ENCODE measurements at places on chromosomes 12 and 14. TPM values are rescaled to one million over a fixed set of nuclear protein-coding genes. Genes with fewer than 3 reads are reported as not detected.
A peak's percentile ranks its signal among the peaks of the same experiment; 100 is the strongest.

GRCh38 chr14:52422650-52423356 is 108.7 kb downstream of the PTGER2 start:
- H3K36me3 ChIP-seq = no peaks in the 10 kb centered on the region
- no peak for DNase-seq
- H3K4me1 ChIP-seq = no peaks in the 10 kb centered on the region
- no peaks in the 10 kb centered on the region for H3K27me3 ChIP-seq
- no peak overlapping the region for H3K4me3 ChIP-seq

GRCh38 chr12:57771236-57771872 is 551 bp downstream of the METTL1 start:
- no peaks in the 10 kb centered on the region for H3K36me3 ChIP-seq
- H3K27me3 ChIP-seq = no peaks in the 10 kb centered on the region
- peaks cover 24% of the 10 kb centered on the region for H3K4me1 ChIP-seq
- peak overlapping the region; percentile 82 for H3K27ac ChIP-seq
- peak overlapping the region; percentile 51 for H3K4me3 ChIP-seq

GRCh38 chr12:106956048-106956578 is 406 bp downstream of the TMEM263 start:
- H3K36me3 ChIP-seq = no peaks in the 10 kb centered on the region
- no peaks in the 10 kb centered on the region for H3K27me3 ChIP-seq
- peak overlapping the region; percentile 97 for H3K27ac ChIP-seq
- H3K4me3 ChIP-seq = peak overlapping the region; percentile 92
- H3K4me1 ChIP-seq = peaks cover 18% of the 10 kb centered on the region

DNA sequence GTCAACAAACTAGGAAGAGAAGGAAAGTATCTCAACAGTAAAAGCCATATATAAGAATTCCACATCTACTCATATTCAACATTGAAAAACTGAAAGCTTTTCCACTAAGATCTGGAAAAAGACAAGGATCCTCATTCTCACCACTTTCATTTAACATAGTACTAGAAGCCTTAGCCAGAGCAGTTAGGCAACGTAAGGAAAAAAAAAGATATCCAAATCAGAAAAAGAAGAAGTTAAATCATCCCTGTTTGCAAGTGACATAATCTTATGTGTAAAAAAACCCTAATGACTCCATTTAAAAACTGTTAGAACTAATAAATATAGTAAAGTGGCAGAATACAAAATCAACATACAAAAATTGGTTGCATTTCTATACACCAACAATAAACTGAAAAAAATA is 426.2 kb downstream of the BCAT1 start:
- H3K36me3 ChIP-seq = no peaks in the 10 kb centered on the region
- DNase-seq = no peak
- H3K4me3 ChIP-seq = no peak overlapping the region
- H3K27ac ChIP-seq = no peak overlapping the region

GRCh38 chr12:124583854-124584253 is 16.4 kb upstream of the NCOR2 start:
- DNase-seq = no peak
- peaks cover 25% of the 10 kb centered on the region for H3K4me1 ChIP-seq
- H3K4me3 ChIP-seq = no peak overlapping the region
- H3K27ac ChIP-seq = no peak overlapping the region
- H3K27me3 ChIP-seq = no peaks in the 10 kb centered on the region
- H3K36me3 ChIP-seq = no peaks in the 10 kb centered on the region

DNA sequence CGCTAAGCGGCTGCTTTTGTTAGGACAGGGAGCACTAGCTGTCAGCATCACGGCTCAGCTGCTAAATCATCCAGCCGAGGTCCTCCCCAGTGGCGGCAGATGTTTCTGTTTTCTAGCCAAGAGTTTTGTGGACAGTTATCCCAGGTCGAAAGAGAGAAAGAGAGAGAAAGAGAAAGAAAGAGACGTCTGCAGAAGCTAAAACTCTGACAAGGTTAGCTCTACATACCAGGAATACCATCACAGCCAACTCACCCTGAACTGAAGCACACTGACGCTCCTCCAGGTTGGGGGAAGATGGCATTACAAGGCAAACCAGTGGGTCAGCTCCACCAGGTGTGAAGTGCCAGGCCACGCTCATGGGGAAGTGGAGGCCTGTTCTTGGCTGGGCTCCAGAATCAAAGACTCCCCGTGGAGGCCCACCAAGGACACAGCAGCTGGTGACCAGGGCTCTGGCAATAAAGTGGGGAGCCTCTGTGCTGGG is 64.9 kb upstream of the DICER1 start:
- peak; percentile 35 for DNase-seq
- peaks cover 56% of the 10 kb centered on the region for H3K4me1 ChIP-seq
- no peak overlapping the region for H3K4me3 ChIP-seq
- H3K36me3 ChIP-seq = no peaks in the 10 kb centered on the region
- peak overlapping the region; percentile 3 for H3K27ac ChIP-seq
- no peaks in the 10 kb centered on the region for H3K27me3 ChIP-seq

GRCh38 chr12:14322403-14322802 is 43.1 kb upstream of the ATF7IP start:
- no peaks in the 10 kb centered on the region for H3K36me3 ChIP-seq
- no peak overlapping the region for H3K4me3 ChIP-seq
- H3K27ac ChIP-seq = no peak overlapping the region
- no peak for DNase-seq

GRCh38 chr14:44384093-44384492 is 123.0 kb downstream of the FSCB start:
- H3K27ac ChIP-seq = no peak overlapping the region
- H3K4me3 ChIP-seq = no peak overlapping the region
- H3K27me3 ChIP-seq = no peaks in the 10 kb centered on the region
- peak; percentile 63 for DNase-seq

GRCh38 chr14:25394791-25395391 is 344.9 kb upstream of the STXBP6 start:
- DNase-seq = no peak
- H3K36me3 ChIP-seq = no peaks in the 10 kb centered on the region
- H3K4me3 ChIP-seq = no peak overlapping the region
- H3K4me1 ChIP-seq = peaks cover 3% of the 10 kb centered on the region

DNA sequence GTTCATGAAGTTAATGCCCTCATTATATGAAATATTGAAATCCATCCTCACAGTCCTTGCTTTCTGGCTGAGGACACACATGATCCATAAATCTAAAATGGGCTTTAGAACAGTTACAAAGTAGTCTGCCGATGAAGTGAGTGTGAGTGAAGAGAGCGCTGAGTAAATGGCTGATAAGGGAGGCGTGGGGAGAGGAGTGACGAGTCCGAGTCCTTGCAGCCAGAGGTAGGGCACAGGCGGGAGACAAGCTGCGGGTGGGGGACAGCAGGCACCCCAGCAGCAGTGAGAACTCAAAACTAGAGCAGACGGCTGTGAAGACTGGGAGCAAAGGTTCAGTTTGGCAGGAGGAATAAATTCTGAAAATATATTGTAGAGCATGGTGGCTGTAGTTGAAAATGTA is 140.1 kb upstream of the ATP2B1 start:
- H3K27me3 ChIP-seq = no peaks in the 10 kb centered on the region
- no peaks in the 10 kb centered on the region for H3K36me3 ChIP-seq
- DNase-seq = no peak

GRCh38 chr12:66596199-66596598 is 82.7 kb downstream of the GRIP1 start:
- H3K36me3 ChIP-seq = no peaks in the 10 kb centered on the region
- H3K4me1 ChIP-seq = no peaks in the 10 kb centered on the region
- H3K4me3 ChIP-seq = no peak overlapping the region
- H3K27ac ChIP-seq = no peak overlapping the region
- DNase-seq = no peak

- DNase-seq = peak; percentile 90
- no peaks in the 10 kb centered on the region for H3K36me3 ChIP-seq
- peak overlapping the region; percentile 80 for H3K27ac ChIP-seq
Measured at GRCh38 chr14:22819151-22819988, 4.1 kb upstream of the SLC7A7 start.

TMEM119 gene
- 10.2 TPM for total RNA-seq

SLC5A8 gene
- 114 TPM for total RNA-seq

RPL10L gene
- not detected for total RNA-seq

HCAR2 gene
- total RNA-seq = not detected

KCNH5 gene
- total RNA-seq = not detected

PSMD9 gene
- total RNA-seq = 82.1 TPM

KRT83 gene
- total RNA-seq = 0.40 TPM

PLXNC1 gene
- total RNA-seq = 7.2 TPM
